T follicular helper cell (primary cell): ENCODE measurements at places on chromosomes 5 and 9.

DNA sequence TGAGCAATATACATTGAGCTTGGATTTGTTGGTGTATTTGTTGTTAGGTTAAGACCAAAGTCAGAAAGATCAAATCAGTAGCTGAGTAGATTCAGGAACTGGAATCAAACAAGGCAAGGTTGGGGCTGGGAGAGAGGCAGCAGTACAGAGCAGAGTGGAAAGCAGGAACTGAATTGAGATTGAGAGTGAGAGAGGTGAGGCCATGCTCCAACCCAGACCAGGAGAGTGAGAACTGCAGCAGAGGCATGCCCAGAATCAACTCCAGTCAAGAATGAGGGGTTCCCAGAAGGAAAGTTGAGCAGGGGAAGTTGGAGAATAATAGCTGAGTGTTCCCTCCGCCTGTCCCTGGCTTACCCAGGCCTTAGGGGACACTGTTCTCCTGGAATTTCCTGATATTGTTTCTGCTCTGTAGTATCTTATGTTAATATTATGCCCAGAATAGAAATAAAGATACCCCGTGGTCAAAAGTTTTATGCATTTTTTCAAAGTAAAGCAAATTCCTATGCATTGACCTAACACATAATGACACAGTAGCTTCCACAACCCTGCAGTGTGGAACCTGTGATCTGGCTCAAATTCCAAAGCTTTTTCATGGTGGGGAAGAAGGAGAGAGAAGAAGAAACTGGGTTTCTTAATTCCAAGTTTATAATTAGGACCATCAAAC lies 82.7 kb downstream of the SV2C start:
- no peak for DNase-seq

DNA sequence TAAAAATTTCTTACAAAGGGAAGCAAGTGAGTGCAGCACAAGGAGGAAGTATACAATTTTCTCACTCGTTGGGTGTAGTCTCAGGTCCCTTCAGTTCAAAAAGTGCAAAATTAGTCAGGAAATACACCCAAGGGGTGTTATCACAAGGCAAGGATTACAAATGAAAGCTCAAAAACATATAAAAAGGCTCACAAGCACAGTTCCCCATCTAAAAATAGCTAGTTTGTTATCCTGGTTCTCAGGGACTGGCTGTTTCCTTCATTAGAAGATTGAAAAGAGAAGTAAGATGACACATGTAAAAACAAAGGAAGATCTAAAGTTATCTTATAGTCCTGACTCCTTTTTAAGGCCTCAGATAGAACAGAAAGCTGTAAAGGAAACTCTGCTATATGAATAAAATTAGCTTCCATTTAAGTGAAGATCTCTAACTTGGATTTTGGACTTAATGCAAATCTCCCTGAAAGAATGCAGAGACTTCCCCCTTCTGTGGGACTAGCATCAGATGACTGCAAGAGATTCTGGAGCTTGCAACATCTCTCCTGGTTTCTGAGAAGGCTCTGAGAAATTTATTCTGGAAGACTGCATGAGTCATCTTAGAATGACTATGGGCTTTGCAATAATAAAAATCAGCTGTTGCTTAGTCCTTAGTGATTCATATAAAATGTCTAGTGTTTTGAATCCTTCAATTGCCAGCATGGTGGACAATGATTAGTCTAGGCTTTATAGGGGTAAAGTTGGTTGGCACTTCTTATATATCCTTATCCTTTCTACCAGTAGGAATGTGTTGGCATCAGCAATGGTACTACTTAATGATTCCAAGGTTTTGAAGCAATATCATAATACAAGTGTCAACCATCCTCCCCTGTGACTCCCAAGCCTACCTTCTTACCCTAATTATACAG lies 25.4 kb downstream of the DAB2 start:
- no peak for DNase-seq

DNA sequence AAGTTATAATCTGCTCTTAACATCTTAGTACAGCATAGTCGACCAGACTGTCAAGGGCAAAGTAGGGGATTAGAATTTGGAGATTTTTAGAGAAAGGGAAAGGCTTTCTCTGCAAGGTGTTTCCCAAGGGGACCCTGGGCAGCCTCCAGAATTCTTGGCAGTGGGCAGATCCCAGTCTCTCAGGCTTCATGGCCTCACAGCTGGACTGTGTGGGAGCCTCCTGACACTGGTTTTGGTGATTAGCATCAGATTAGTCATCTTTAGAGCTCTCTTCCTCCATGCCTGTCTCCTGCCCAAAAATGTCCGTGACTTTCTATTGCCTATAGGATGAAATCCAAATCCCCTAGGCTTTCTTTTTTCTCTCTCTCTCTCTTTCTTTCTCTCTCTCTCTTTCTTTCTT lies 370.7 kb downstream of the ZSWIM6 start:
- DNase-seq, result no peak

GRCh38 chr5:143601917-143602333 lies 198.4 kb upstream of the NR3C1 start:
- DNase-seq, result no peak

DNA sequence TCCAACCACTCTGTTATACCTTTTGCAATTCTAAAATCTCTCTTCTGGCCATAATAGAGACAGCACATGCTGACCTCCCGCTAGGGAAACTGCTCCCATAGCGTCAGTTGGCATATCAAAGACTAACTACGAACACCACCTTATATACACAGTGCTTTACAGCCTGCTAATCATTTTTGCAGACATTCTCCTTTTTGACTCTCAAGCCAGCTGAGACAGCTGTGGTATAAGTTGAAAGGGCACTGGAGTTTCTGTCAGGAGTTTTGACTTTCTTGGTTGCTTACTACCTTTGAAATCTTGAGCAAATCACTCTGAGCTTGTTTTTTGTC lies 160.2 kb upstream of the TBCA start:
- no peak for DNase-seq
